A549 treated with ZK216348 at 1 μM for 4 hours (cell line): ENCODE measurements at places on chromosomes 3 and 15. TPM values are rescaled to one million over a fixed set of nuclear protein-coding genes. Genes with fewer than 3 reads are reported as not detected.

The TRH gene
- not detected in 5 replicates for total RNA-seq

The CLSTN2 gene
- total RNA-seq, result 0.01 to 0.05 TPM (median 0.02 TPM) in 5 replicates

The FBXO40 gene
- total RNA-seq, result not detected in 5 replicates

The DUOXA2 gene
- not detected in 5 replicates for total RNA-seq

The ITGA11 gene
- 2.3 to 7.9 TPM (median 4.6 TPM) in 5 replicates for total RNA-seq

The TNIK gene
- 1.8 to 2.6 TPM (median 2.3 TPM) in 5 replicates for total RNA-seq
